ENCODE measurements at places on chromosomes 6 and 20. TPM values are rescaled to one million over a fixed set of nuclear protein-coding genes. Genes with fewer than 3 reads are reported as not detected.

The TENT5A gene
- 56.0 TPM for total RNA-seq

The TFAP2C gene
- 9.5 TPM for total RNA-seq

The C20orf204 gene
- 1.2 TPM for total RNA-seq

The APOM gene
- 1.2 TPM for total RNA-seq

The WFDC10B gene
- not detected for total RNA-seq

The NKAPL gene
- 1.9 TPM for total RNA-seq

The CEP85L gene
- total RNA-seq = 20.4 TPM

The BTN2A1 gene
- total RNA-seq = 12.8 TPM

The RNF182 gene
- total RNA-seq = 1.8 TPM

The PEX3 gene
- 17.9 TPM for total RNA-seq

The PRDM1 gene
- 3.4 TPM for total RNA-seq

The TRAM2 gene
- total RNA-seq = 40.5 TPM

The POU5F1 gene
- total RNA-seq = not detected

The ATP6V1G2 gene
- 2.0 TPM for total RNA-seq

The BPIFB2 gene
- total RNA-seq = not detected

The KCNK15 gene
- total RNA-seq = 1.6 TPM

The CFB gene
- 5.6 TPM for total RNA-seq

The MDFI gene
- total RNA-seq = 1.2 TPM

The POPDC3 gene
- 23.6 TPM for total RNA-seq

The PLG gene
- not detected for total RNA-seq

The WFDC12 gene
- not detected for total RNA-seq

The ANGPT4 gene
- not detected for total RNA-seq

The AVP gene
- total RNA-seq = not detected

The SMOC2 gene
- not detected for total RNA-seq

The ADTRP gene
- 6.9 TPM for total RNA-seq

The VGLL2 gene
- total RNA-seq = not detected

The LGSN gene
- total RNA-seq = not detected
